GM04503 (cell line): ENCODE measurements at places on chromosomes 1 and 21.

DNA sequence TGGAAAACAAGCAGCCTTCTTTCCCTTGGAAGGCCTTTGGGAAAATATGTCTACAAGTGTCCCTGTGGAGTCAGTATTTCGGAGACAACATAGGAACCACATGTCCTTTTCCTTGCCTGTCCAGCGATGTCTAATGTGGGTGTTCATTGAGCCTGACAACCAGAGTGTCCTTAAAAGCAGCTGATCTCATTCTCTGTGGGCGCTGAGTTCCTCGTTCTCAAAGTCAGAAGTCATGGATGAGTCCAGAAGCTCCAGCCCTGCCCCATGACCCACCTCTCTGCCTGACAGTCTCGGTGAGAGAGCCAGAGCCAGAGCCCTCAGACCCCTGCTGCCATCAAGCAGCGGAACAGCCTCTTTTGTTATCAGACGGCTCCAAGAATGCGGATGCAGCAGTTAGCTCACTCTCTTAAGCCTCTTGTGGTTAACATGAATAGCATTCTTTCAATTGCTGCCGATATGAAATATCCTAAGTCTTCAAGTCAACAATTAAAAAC, 329.2 kb downstream of the TGFB2 start:
- peak; percentile 43 for DNase-seq

- no peak for DNase-seq
Measured at GRCh38 chr1:44832056-44832705, 10.9 kb downstream of the PTCH2 start.

DNA sequence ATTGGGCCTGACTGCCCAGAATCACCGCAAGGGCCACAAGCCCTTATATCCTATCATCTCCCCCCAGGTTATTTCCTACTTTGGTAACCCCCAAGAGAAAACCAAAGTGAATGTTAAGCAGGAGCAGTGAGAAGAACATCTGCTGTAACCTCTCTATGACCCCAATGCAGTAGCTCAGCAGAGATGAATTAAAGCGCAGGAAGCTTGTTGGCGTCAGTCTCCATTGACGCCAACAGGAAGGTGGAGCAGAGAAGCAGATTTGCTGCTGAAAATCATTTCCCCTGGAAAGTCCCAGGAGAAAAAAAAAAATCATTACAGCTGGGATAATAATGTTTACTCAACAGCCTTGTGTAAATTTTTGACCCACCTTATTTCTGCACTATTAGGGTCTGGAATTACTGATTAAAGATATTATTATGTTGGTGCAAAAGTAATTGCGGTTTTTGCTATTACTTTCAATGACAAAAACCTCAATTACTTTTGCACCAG, 33.2 kb upstream of the FAM163A start:
- no peak for DNase-seq

GRCh38 chr1:61387829-61388228, 305.5 kb downstream of the NFIA start:
- DNase-seq: no peak

- no peak for DNase-seq
Measured at GRCh38 chr1:230750986-230751625, 3.9 kb downstream of the CAPN9 start.
